Fibroblast of lung (primary cell): ENCODE measurements at places on chromosomes 5 and 9. TPM values are rescaled to one million over a fixed set of nuclear protein-coding genes. Genes with fewer than 3 reads are reported as not detected.

Gene SIT1
- total RNA-seq, result 0.17 TPM in 1 of 2 replicates, not detected in the other

Gene GAPVD1
- 54.7 and 72.3 TPM in 2 replicates for total RNA-seq

Gene CEL
- under 0.01 and 0.33 TPM in 2 replicates for total RNA-seq

Gene PRELID2
- total RNA-seq, result 26.5 and 27.9 TPM in 2 replicates

Gene TMEM232
- total RNA-seq, result 5.6 and 7.4 TPM in 2 replicates

Gene GPX8
- 75.5 and 84.7 TPM in 2 replicates for total RNA-seq

Gene S1PR3
- 20.5 and 23.1 TPM in 2 replicates for total RNA-seq

Gene SLC31A2
- total RNA-seq, result 12.6 and 17.8 TPM in 2 replicates

Gene ASTN2
- 11.3 and 19.2 TPM in 2 replicates for total RNA-seq

Gene CLTB
- 74.2 and 94.3 TPM in 2 replicates for total RNA-seq

Gene UNC5A
- total RNA-seq, result not detected in 2 replicates

Gene TRUB2
- 18.7 and 22.6 TPM in 2 replicates for total RNA-seq

Gene SREK1IP1
- total RNA-seq, result 9.5 and 13.5 TPM in 2 replicates

Gene MCIDAS
- total RNA-seq, result not detected in 2 replicates

Gene IL7R
- total RNA-seq, result 10.3 and 67.9 TPM in 2 replicates

Gene PCDHGC4
- total RNA-seq, result 1.5 and 3.0 TPM in 2 replicates

Gene ZCCHC7
- total RNA-seq, result 23.8 and 24.7 TPM in 2 replicates
